ENCODE measurements at places on chromosomes 7 and 10.

- DNase-seq = no peak
These were observed 124.6 kb upstream of the NRBF2 start for GRCh38 chr10:63008491-63008890.

DNA sequence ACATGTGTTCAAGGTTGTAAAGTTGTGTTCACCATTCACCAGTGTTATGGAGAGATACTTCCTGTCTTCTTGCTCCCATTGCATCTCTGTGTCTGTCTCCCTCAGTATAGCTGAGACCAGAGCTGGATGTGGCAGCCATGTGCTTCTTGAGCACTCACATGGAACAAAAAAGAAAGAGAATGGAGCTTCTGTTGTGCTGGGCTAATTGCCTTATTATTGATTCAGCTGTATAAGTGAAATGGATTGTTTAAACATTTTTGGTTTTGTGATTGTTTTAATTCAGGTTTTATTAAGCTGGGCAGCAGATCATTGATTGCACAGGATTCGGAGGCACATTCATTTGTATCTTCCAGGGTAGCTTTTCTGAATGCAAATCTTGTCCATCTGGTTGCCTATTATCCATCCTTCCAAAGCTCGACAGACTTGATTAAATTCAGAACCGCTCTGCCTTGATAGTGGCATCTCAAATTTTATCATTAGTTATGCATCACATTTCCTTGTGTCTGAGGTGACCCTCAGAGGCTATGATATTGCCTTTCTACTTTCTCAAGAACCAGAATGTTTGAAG, 119.9 kb downstream of the CCNY start:
- no peak for DNase-seq

- DNase-seq = no peak
These were observed 15.8 kb downstream of the IL15RA start for GRCh38 chr10:5961405-5962100.

DNA sequence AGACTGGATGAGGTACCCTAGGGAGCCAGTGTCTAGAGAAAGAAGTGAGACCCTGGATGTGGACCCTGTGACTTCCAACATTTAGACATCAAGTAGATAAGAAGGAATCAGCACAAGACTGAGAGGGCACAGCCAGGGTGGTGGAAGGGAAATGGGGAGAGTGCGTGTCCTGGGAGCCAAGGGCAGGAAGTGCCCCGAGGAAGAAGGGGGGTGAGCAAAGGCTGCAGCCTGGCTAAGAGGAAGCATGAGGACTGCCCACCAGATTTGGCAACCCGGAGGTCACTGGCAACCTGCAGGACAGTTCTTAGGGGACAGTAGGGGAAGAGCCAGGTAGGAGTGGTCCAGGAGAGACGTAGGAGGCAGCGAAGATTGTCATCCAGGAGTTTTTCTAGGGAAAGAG, 14.8 kb downstream of the COL13A1 start:
- DNase-seq = no peak

- no peak for DNase-seq
These were observed 15.4 kb downstream of the YWHAG start for GRCh38 chr7:76343294-76343930.

DNA sequence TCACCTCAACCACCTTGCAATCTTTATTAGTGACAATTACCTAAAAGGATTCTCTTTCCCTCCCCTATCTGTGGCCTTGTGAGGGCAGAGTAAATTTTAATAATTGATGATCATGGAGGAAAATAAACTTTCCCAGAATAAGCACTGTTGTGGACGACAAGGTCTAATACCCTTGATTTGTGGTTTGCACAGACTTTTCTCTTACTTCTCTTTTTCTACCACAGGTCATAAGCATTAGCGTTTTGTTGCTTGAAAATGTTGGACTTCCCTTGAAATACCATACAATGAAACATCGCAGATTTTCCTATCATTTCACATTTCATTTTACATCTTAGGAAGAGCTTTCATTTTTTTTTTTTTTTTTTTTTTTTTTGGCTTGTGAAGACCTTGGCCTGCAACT, 188.1 kb upstream of the TMEM72 start:
- DNase-seq = no peak

DNA sequence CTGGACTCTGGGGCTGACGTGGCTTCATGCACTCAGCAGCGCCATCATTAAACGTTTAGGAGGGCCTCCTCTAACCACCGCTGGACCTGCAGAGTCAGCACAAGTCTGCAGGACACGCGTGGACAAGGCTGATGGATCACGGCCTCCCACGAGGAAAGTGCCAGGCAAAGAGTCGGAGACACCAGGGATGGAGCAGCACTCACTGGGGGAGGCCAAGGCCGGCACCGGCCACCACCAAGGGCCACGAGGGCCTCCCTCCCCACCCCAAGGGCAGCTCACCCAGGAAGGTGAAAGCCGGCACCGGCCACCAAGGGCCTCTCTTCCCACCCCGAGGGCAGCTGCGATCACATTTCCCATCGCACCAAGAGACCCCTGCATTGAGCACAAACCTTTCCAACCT, 91.5 kb downstream of the DIP2C start:
- DNase-seq = no peak

GRCh38 chr10:101840741-101841453, 2.7 kb downstream of the KCNIP2 start:
- peak; percentile 77 for DNase-seq

DNA sequence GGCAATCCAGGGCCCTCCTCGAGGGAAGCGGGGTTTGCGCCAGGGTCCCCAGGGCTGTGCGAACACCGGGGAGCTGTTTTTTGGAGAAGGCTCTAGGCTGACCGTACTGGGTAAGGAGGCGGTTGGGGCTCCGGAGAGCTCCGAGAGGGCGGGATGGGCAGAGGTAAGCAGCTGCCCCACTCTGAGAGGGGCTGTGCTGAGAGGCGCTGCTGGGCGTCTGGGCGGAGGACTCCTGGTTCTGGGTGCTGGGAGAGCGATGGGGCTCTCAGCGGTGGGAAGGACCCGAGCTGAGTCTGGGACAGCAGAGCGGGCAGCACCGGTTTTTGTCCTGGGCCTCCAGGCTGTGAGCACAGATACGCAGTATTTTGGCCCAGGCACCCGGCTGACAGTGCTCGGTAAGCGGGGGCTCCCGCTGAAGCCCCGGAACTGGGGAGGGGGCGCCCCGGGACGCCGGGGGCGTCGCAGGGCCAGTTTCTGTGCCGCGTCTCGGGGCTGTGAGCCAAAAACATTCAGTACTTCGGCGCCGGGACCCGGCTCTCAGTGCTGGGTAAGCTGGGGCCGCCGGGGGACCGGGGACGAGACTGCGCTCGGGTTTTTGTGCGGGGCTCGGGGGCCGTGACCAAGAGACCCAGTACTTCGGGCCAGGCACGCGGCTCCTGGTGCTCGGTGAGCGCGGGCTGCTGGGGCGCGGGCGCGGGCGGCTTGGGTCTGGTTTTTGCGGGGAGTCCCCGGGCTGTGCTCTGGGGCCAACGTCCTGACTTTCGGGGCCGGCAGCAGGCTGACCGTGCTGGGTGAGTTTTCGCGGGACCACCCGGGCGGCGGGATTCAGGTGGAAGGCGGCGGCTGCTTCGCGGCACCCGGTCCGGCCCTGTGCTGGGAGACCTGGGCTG, 26.0 kb downstream of the PRSS2 start:
- DNase-seq = no peak

DNA sequence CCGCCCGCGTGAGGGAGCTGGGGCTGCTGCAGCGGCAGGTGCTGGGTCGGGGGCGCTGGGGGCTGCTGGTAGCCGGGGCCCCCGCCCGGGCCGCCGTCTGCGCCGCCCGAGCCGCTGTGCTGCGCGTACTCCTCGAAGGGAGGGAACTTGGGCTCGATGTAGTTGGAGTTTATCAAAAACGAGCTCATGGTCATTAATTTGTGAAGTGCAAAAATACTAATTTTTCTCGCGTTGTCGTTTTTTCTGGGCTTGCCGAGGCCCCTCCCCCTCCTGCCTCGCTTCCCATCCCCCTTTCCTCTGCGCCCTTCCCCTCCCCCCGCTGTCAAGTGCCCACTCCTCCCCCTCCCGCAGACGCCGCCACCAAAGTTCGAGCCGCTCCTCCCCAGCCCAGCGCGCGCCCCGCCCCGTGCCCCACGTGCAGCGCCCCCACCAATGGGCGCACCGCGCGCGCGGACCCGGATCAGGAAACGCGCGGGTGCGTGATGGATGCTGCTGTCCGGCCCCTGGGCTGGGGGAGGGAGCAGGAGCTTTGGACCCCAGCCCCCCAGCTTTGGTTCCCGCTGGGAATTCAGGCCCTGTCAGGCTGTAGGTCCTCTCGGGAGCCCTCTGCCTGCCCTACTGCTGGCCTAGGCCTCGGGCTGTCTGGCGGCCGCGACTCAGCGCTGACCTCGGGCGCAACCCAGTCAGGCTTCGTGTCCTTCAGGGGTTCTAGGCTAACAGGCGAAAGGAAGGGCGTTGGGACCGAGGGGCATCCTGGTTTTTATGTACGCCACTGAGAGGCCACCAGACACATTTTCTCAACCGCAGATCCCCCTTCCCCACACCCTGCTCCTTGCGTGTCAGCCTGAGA, at the start of gene HOXA4:
TSS of gene HOXA4 (minus strand) at position 218 of the 850 bp plus-strand sequence. CDS start at position 194, 24 bp downstream.
- no peak for DNase-seq
